ENCODE measurements at places on chromosomes 13 and 19.

- DNase-seq = no peak
Measured at GRCh38 chr13:89322466-89322865, 1651.3 kb downstream of the SLITRK5 start.

DNA sequence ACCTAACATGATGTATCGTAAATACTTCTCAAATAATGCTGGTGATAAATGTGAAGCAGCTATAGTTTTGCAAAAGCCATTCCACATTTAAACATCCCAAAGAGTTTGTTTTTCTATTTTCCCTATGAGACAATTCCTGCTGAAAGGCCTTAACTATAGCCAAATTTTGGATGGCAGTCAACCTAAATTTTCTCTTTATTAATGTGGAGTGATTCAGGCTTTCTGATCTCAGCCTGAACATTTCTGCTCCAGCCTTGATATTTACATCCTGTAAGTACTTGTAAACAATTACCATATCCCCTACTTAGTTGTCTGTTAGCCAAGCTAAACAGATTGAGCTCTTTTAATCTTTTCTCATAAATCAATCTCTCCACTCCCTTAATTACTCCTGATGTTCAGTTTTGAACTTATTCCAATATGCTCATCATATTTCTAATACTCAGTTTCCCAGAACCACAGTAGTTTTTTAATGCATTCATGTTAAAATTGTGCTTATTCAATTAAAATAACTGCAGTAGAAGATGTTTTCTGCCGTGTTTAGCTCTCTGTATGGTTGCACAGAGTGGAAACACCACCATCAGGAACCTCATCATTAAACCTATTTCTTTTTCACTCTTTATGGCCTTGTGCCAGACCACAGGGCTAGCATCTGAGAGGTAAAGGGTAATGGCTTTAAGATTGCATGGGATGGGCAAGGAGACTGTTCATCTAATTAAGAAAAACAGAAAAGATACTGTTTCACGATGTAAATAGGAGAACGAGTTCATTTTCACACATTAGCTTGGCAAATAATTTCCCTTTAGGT is 1235.2 kb upstream of the SLC10A2 start:
- DNase-seq = no peak

- peak; percentile 93 for DNase-seq
Measured at GRCh38 chr19:3073159-3073563, 10.9 kb upstream of the TLE5 start.

DNA sequence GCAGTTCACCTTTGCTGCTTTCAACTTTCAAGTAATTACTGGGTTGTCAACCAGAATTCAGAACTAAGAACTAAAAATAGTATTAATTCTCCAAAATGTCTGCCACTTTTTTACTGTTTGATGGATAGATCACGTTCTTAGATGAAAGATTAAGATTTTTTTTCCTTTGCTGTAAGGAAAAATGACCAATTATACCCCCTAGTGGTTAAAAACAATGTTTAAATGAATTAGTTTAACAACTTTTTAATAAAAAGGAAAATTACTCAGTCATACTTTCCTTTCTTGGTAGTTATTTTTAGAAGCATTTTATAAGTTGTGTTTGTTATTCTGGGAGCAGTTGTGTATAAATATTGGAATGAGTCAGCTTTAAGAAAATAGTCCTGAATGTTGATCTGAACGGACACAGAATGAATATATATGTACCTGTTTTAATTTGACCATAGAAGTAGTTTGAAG is 4.6 kb downstream of the TM9SF2 start:
- no peak for DNase-seq

GRCh38 chr13:33053397-33054066 is 37.3 kb downstream of the KL start:
- DNase-seq = no peak

DNA sequence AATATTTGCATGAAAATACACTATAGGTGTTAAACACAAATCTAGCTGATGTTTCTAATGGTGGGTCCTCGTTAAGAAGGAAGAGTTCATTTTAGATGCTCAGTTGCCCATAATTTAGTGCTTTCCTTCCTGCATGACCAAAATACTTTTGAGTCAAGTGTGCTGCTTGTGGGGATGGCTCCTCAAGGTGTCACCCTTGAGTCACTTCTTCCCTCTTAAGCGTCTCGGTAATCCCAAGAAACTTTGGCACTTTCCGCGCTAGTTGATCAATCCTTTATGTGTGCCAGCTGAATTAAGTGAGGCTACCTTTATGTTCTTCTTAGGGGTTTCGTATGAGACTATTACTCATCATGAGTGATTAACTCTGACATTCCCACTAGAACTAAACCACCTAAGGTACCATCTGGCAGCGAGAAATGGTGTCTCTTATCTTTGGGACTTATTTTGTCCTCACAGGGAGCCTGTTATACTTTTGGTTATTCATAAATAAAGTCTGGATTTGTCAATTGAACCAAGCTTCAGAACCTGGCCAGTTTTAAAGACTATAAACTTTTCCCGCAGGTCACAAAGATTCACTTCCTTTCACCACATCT is 106.8 kb downstream of the NHLRC3 start:
- peak; percentile 51 for DNase-seq
